Non-pigmented ciliary epithelial cell (primary cell): ENCODE measurements at places on chromosomes 5 and 9.

- DNase-seq: no peak
These were observed 157.5 kb downstream of the ZSWIM6 start for GRCh38 chr5:61489574-61489973.

- no peak for DNase-seq
These were observed 1.4 kb downstream of the ADAMTS2 start for GRCh38 chr5:179343719-179344430.

DNA sequence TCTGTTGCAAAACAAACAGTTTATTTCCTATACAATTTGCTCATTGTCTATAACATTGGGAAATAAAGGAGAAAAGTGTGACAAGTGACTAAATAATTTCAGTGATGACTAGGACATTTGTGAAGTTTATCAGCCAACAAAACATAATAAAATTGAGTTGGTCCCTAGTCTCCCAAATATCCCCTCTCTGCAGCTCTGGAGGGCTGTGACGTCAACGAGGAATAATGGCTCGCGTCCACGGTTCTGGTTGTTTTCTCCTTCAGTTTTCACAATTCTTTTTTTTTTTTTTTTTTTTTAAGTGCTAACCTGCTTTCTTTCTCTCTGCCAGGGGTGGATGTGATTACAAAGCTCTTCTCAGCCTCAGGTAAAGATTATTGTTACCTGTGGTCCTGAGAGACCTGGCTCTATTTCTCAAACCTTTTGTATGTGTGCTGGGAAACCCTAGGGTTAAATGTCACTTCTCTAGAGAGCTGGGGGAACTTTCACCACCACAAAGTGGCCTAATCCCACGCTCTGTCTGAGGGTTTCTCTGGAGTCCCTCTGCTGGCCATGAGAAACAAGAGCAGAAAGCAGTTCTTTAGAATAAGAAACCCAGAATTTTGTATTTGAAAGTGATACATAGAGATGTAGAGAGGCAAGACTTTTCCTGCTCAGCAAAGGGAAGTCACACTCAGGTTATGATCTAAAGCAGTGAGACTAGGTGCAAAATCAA, 36.2 kb upstream of the ANKRD55 start:
- DNase-seq: no peak

GRCh38 chr9:25677301-25678146, 720 bp downstream of the TUSC1 start:
- DNase-seq: peak; percentile 10
